ENCODE measurements at places on chromosomes 13 and 19.

DNA sequence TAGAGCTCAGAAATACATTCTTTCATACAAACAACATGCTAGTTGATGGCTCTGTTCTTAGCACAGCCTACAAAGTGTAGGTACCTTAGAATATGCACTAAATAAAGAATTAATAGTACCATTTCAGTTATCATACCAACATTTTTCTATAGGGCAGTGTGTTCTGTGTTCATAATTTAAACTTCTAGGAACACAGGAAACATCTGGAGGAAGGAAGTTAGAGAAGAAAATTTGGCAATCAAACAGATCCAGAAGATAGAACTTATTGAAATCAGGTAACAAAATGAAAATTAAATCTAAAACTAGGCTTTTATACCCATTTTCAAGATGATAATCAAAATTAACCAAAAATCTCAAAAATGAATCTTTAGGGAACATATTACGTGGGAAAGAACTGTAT is 527.5 kb downstream of the DCT start:
- no peaks in the 10 kb centered on the region for H3K36me3 ChIP-seq
- no peaks in the 10 kb centered on the region for H3K27me3 ChIP-seq
- no peaks in the 10 kb centered on the region for H3K4me1 ChIP-seq
- H3K4me3 ChIP-seq: no peak overlapping the region

DNA sequence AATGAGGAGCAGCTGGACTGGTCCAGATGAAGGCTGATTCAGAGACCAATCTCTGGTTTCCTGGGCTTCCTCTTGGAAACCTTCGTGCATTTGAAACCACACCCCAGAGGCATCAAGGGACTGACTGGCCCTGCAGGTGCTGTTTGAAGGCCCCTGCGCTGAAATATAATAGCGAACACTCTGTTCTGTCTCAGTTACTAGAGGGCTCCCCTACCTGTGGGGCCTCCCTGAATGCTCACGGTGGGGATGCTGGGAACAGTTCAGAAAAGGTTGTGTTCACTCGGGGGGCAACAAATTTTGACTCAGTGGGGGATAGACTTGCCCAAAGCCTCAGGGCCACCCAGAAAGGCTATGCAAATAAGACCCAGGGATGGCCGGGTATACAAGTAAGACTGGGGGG is 6.4 kb downstream of the CCDC8 start:
- no peak overlapping the region for H3K27ac ChIP-seq
- H3K36me3 ChIP-seq: no peaks in the 10 kb centered on the region
- no peak overlapping the region for H3K4me3 ChIP-seq
- H3K27me3 ChIP-seq: peaks cover 42% of the 10 kb centered on the region
- H3K4me1 ChIP-seq: no peaks in the 10 kb centered on the region

DNA sequence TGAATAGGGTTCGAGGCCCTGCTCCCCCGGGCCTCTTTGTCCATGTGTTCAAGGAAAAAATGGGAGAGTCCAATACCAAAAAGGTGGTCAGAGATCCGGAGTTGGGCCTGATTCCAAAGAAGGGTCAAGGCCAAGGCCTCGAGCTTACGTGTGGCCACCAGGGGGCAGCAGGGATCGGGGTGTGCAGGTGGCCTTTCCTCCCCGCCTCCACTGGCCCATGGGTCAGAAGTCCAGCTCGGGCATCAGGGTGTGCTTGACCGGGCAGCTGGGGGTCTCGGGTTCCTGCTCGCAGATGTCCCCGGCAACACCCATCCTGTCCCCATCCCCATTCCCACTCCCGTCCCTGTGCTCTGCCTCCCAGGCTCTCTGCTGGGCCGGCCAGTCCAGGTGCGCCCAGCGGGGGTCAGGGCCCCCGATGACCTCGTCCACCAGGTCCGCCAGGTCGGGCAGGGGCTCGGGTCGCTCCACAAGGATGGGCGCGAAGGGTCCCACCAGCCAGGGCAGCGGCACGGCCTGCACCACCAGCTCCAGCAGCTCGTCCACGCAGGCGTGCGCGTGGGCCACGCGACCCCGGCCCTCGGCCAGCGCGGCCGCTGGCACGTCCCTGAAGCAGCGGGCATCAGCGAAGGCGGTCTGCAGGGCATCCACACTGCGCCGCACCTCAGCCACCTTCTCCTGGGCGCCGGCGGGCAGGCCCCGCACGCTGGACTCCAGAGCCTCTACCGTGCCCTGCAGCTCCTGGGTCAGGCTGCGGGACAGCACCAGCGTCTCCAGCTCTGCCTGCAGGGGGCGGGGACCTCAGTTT is 5.2 kb upstream of the PLIN4 start:
- H3K4me3 ChIP-seq: no peak overlapping the region
- H3K4me1 ChIP-seq: no peaks in the 10 kb centered on the region
- H3K36me3 ChIP-seq: no peaks in the 10 kb centered on the region
- no peak overlapping the region for H3K27ac ChIP-seq
- peak; percentile 33 for DNase-seq
- no peaks in the 10 kb centered on the region for H3K27me3 ChIP-seq

DNA sequence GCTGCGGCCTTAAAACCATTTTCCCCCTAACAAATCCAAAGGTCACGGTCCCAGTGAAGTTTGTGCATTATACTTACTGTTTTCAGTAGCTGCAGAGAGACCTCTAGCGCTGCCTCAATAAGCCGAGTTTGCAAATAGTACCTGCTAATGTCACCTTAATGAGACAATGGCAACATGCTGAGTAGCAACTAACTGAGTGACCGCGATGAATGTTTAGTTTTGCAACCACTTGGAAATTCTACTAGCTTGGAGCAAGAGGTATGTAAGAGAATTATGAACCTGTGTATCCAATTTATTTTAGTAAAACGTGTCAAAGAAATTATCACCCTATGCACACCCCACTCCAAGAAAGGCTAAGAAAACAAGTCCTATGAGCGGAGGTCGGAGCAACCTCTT is 1.2 kb downstream of the KPNA3 start:
- peak overlapping the region; percentile 91 for H3K27ac ChIP-seq
- DNase-seq: peak; percentile 58
- no peaks in the 10 kb centered on the region for H3K27me3 ChIP-seq
- no peaks in the 10 kb centered on the region for H3K36me3 ChIP-seq
- H3K4me3 ChIP-seq: peak overlapping the region; percentile 89
